ENCODE measurements at places on chromosomes 11 and 22.

DNA sequence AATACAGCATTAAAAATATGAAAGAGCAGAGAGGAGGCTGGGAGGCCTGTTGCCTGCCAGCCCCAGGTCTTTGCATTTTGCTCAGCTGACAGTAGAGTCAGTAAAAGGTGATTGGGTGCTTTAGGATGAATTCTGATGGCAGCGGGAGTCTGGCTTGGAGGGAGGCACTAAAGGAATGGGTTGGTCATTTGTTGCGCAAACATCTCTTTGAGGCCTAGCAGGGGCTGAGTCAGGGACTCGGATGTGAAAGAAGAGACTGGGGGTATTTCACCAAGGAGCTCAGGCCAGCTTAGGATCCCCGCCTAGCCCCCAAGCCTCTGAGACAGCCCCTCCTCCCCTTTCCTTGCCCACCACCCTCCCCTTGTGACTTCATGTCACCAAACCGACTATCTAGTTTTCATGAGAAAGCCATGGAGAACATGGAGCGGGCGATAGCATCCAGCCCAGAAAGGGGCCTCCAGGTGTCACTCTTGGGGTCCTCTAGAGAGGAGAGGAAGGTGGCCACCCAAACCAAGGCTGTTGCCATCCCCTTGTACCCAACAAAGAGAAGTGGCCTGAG is 9.7 kb downstream of the DGKZ start:
- no peak for DNase-seq

DNA sequence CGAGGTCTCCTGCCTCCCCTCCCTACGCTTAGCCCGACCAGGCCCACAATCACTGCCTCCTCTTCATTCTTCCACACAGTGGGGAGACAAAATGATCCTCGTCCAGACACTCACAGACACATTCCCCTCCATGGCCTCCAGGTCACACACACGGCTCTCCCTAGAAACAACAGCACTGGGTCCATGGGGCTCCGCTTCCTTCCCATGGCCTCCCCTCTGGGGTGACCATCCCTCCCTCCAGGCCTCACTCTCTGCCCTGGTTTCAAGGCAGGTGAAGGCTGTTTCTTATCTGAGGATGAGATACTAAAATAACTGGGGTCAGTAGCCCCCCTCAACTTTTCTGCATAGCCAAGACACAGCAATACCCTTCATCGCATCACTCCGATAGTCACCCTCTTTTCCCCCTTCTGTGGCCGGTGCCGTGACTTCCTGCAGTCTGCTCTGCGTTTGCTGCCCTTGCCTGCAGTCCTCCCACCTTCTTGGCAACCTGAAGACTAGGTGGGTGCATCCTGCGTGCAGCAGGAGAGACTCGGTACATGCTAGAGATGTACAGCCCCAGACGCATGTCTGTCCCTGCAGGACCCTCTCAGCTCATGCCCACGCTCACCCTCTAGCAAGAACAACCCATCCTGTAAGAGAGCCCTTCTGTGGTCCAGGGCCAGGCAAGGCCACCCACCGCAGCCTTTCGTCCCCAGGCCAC is 55.8 kb downstream of the CD6 start:
- DNase-seq, result no peak

DNA sequence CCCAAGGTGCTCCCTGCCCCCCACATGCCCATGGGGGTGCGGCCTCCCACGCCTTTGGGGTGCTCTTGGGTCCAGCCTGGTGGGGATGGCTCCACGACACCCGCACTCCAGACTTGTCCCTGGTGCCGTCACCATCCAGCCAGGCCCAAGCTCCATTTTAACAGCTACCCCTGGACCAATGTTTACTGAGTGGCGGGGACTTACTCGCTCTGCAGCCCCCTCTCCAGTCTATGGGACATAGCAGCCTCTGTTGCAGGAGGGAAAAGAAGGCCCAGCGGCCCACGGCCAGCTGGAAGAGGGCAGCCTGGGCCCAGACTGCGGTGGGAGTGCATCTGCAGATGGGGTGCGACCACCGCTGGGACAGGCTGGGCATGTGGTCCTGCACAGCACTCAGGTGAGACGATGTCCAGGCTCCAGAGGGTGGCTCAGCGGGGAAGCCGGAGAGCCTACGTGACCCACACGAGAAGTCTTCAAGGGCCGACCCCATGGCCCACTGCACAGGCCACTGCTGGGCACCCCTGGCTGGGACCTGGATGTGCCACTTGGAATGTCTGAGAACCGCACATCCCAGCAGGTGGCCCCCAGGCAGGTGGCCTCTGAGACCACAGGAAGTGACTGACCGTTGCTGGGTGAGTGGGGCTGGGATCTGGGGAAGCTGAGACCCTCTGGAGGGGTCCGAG is 18.1 kb downstream of the IL17REL start:
- no peak for DNase-seq

DNA sequence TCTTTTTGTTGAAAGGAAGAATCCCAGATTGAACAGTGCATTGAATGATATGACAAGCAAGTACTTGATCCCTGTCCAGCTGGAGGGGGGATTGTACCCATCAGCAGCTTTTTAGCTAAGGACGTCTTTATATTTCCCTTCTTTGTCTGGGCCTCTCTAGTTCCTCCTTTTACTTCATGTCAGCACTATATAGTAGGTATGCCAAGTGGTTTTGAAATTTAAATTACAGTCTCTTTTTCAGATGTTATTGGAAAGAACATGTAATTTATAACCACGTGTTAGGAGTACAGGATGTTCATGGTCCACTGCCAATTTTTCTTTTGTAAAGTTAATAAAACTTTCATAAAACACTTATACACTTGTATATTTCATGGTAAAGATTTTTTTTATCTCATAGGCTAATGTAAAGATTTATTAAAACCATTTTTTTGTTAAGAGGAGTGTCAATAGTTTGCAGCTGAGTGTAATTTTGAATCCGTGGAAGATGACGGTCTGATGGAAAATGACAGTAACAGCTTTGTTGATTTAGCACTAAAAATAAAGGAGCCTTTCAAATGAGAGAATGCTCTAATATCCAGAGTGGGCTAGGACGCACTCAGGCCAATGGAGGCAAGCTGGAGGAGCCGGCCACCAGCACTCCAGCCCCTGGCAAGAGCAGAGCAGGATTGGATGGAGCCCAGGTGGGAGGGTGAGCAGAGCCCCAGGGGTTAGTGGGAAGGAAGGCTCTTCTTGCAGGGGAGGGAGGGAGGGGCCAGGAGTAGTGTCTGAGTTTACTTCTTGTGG is 488.3 kb downstream of the INSC start:
- no peak for DNase-seq

GRCh38 chr22:37046589-37046988 is 5.0 kb upstream of the KCTD17 start:
- DNase-seq, result no peak

DNA sequence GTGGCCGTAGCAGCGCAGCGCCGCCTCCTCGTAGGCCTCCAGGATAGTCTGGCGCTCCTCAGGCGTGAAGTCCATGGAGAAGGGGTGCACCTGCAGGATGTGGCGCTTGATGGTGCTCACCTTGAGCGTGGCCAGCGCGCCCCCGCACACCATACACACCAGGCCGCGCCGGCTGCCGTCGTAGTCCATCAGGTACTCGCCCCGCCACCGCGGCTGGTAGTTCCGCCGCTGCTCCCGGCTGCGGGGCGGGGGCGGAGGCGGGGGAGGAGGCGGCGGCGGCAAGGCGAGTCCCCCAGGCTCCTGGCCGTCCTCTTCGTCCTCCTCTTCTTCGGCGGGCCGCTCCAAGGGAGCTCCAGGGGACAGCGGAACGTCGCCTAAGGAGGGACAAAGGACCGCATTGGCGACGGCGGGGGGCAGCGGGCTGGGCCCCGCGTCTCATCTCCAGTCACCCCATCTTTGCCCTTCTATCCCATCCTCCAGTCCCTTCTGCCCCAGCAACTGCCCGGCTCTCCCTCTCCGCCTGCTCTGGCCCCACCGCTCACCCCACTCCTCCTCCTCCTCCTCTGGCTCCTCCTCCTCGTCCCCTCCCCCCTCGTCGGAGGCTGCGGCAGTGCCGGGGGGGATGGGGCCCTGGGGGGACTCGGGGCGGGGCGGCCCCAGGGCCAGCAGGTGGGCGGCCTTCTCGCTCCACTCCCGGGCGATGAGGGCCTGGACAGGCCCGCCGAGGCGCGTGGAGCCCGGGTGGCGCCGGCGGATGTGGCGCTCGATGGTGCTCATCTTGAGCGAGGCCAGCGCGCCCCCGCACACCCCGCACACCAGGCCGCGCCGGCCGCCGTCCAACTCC is 4.9 kb downstream of the ZFTA start:
- no peak for DNase-seq

GRCh38 chr11:131468565-131468964 is 98.2 kb downstream of the NTM start:
- DNase-seq, result no peak
